RPMI7951 (cell line): ENCODE measurements at places on chromosomes 5 and 9. TPM values are rescaled to one million over a fixed set of nuclear protein-coding genes. Genes with fewer than 3 reads are reported as not detected.

Gene ADAMTSL2
- 6.6 and 9.7 TPM in 2 replicates for total RNA-seq

DNA sequence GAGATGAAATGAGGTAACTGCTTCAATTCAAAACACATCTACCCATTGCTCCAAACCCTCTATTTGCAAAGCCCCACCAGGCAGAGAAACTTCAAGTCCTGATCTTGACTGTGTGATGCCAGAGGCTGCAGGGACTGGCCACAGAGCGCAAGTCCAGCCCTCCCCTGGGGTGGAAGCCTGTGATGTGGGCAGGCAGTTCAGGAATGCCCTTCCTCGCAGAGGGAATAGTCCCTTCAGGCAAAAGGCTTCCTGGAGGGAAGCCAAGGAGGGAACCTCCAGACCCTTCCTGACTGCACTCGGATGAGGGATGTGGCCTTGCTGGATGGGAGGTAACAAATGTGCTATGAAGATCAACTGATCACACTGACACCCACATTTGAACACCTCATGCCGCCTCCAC lies 131.2 kb downstream of the SLIT3 start:
- peak; percentile 78 for DNase-seq

DNA sequence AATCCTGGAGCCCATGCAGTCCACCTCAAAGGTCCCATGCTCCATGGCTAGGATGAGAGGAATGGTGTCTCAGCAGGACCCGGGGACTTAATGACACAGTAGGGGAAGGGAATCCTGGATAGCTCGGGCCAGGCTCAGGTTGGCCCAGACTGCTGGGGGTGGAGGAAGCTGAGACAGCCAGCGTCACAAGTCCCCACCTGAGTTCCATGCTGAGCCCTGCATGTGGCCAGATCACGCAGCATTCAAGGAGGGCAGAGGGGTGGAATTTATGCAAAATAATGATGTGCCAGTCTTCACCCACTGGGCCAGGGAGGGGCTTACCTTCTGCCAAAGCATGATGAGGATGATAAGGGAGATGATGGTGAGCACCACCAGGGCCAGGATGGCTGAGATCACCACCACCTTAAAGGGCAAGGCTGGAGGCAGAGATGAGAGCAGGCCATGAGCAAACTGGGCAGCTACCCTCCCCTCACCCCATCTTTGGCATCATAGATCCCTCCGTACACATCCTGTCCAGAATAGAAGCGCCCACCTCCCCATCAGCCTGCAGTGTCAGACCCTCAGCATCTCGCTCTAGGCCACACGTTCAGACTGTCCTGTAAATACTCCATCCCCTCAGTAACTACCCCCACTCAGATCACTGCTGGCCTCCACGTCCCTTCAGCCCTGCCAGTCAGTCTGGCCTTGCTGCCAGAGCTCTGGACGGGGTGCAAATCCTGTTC lies 29.3 kb downstream of the PDGFRB start:
- no peak for DNase-seq

- DNase-seq, result peak; percentile 24
These were observed 625.5 kb upstream of the WWC1 start for GRCh38 chr5:167665841-167666375.

GRCh38 chr5:5523066-5523505 lies 100.6 kb downstream of the ICE1 start:
- peak; percentile 60 for DNase-seq

- DNase-seq, result no peak
These were observed 905.6 kb upstream of the CDH6 start for GRCh38 chr5:30287890-30288289.

Gene OR1N2
- total RNA-seq, result not detected in 2 replicates

- DNase-seq, result peak; percentile 95
These were observed 21.1 kb upstream of the LVRN start for GRCh38 chr5:115941051-115941675.

DNA sequence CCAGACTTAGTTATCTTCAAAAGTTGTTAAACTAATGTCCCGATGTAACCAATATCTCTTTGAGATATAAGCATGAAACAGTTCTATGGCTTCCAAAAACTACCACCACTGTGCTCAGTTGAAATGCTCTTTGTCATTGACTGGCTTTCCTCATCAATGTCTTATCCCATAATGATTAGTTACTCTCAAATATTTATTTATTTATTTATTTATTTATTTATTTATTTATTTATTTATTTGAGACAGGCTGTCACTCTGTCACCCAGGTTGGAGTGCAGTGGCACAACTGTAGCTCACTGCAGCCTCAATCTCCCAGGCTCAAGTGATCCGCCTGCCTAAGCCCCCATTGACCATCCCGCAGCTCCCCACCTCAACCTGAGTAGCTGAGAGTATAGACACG lies 28.0 kb upstream of the MLLT3 start:
- DNase-seq, result no peak

GRCh38 chr5:144247131-144247530 lies 76.5 kb downstream of the KCTD16 start:
- peak; percentile 0 for DNase-seq

DNA sequence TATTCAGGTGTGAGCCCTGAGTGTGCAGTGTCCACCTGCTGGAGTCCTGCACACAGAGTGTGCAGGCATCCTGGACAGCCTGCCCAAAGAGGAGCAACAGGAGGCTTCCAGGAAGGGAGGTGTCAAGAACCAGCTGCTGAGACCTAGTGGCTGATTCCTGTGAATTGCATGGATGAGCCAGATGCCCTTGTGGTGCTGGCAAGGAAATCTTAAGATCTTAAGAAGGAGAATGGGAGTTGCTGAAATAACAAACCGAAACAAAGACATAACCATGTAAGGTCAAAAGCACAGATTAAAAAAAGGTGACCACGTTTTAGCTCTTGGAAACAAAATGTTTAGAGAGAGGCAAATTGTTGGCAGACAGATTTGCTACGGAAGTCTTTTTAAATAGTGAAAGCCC lies 29.3 kb upstream of the RPS23 start:
- DNase-seq, result no peak

Gene CACNA1B
- not detected in 2 replicates for total RNA-seq
